ENCODE measurements at places on chromosomes 3 and 15.
A peak's percentile ranks its signal among the peaks of the same experiment; 100 is the strongest.

- DNase-seq, result no peak
Observed at GRCh38 chr15:63626955-63627354, 29.8 kb downstream of the FBXL22 start.

- DNase-seq, result no peak
Observed at GRCh38 chr3:9098716-9099675, 135.7 kb upstream of the RAD18 start.

GRCh38 chr3:32869513-32870047 lies 51.8 kb downstream of the TRIM71 start:
- DNase-seq, result no peak

DNA sequence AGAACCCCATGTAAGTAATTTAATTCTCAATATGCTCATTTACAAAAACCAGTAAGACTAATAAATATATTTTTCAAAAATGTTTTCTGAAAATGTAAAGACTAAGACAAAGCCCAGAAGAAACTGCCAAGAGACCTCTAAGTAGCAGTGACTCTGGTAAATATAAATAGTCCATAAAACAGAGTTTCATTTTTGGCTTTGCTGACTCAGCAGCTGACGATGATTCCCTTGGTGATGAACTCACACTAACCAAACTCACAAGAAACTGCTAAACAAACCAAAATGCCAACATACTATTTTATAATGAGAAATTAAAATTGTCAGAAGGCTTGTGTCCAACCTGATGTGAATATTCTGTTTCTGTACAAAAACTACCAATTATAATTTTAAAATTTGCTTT lies 31.5 kb upstream of the IMPG2 start:
- DNase-seq, result no peak

- no peak for DNase-seq
Observed at GRCh38 chr3:175326041-175326440, 466.9 kb downstream of the NAALADL2 start.

- DNase-seq, result no peak
Observed at GRCh38 chr3:16013568-16013967, 160.9 kb upstream of the GALNT15 start.

DNA sequence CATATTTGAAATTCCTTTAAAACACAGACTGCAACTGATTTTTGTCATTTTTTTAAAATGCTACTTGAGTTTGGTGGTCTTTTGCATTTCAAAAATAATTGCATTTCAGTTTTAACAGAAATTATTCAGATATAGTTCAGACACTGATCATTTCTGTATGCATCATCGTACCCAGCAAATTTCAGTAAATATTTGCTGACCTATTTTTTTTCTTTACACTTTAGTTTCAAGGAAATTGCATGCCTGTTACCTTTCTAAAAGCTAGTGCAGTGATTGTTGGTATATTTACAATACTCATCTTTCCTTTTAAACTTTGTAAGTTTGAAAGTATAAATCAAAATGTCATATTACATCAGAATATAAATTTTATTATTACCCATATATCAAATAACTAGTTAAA lies 32.4 kb downstream of the ALCAM start:
- no peak for DNase-seq

DNA sequence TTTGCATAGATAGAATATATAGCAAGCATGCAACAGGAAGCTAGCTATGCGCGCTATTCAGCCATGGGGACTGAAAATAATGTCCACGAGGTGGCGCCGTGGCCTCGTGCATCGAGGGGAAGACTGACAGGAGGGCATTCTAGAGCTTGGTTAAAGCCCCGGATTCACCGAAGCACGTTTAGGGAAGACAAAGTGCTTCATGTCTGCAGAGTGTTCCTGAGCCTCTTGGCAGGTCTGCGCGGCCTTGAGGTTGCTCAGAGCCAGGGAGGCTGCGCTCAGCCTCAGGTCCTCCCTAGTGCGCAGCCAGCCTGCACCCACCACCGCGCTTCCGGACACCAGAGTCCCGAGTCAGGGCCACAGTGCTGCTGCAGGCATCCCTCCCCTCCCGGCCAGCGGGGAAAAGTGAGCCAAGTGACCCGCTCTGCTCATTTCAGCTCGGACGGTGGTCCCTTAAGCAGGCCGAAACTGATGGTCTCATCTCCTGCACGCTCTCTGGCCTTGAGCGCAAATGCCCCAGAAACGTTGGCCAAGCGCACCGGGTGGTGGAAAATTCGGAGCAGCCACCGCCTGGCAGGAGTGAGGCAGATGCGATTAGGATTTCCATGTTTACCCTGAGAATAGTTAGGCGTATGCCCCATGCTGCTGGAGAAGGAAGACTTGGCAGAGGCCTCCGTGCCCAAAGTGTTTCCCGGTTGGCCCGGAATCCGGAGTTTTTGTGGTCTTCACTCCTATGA lies 24.8 kb downstream of the GABRA5 start:
- DNase-seq, result peak; percentile 31

GRCh38 chr15:52082197-52083036 lies 30.2 kb downstream of the BCL2L10 start:
- no peak for DNase-seq

- no peak for DNase-seq
Observed at GRCh38 chr3:189927975-189928895, 192.5 kb downstream of the P3H2 start.

DNA sequence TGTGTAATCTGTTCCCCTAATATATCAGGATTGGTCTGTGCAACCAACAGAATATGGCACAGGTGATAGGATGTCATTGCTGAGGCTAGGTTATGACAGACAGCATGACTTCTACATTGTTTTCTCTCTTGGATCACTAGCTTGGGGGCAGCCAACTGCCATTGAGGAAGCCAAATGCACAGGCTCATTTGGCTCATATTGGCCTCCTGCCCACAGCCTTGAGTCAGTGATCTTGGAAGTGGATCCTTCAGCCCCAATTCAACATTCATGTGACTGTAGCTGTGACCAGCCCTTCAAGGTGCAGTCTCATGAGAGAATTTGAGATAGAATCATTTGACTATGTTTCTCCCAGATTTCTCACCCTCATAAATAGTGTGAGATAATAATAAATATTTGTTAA lies 675.6 kb downstream of the GRM7 start:
- DNase-seq, result no peak

- no peak for DNase-seq
Observed at GRCh38 chr15:85157344-85157743, 175.7 kb downstream of the PDE8A start.

DNA sequence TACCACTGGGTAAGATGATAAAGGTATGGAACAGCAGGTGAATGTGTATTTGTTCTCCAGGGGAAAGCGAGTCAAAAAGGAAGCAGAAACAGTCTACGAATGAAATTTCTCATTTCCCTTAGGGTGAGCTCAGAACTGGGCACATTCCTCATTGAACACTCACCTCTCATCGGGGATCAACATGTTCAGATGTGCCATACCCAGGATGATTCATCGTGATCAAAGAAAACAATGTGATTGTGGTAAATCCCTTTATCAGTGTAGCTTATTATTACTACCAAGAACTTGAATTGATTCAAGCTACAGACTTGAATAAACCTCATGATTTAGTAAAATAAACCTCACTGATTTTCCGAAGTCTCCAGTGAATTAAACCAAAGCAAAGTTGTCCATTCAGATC lies 72.1 kb downstream of the GJD2 start:
- no peak for DNase-seq

DNA sequence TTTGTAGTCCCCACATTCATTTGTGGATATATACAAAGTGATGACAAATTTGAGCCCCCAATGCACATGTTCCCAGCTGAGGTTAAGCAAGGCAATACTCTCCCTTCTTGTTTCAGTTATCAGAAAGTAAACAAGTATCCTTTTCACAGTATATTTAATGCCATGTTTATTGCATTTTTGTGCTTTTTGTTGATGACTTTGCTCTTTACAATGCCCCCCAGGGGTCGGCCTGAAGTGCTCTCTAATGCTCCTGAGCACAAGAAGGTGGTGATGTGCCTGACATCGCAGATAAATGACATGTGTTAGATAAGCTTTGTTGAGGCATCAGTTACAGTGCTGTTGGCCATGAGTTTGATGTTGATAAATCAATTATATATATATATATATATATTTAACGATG lies 57.7 kb upstream of the THSD4 start:
- no peak for DNase-seq

GRCh38 chr15:65862682-65863081 lies 6.6 kb upstream of the RAB11A start:
- no peak for DNase-seq

DNA sequence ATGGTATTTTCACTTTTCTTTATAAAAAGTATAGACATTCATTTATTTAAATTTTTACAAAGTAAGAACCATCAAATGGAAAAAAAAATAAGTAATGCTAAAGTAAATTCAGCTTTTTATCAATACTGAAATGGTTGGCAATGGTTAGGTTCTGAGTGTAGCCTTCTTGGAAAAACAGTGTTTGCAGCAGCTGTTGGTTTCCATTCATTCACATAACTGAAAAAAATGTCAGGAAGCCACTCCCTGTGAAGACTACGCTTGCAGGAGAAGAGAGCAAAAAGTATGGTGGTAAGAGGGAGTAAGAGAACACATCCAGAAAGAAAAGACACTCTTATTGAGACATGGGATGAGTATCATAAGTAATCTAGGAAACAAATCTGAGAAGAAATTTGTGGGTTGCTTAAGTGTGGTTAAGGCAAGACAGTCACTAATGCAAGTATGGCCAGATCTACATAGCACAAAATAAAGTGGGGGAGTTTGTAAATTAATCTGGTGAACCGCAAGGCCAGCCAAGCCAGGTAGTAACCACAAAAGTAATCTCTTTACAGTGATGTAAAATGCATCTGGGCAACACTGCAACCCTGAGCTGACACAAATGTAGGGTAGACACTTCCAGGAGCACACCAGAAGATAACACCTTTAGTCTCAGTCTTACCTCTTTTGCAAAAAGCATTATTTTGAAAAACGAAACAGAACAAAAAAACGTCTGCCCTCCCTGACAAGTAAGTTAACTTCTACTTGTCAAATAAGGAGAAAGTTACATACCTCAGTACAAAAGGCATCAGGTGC lies 133.7 kb downstream of the IGSF11 start:
- no peak for DNase-seq

- no peak for DNase-seq
Observed at GRCh38 chr3:23650371-23651140, 155.2 kb upstream of the UBE2E1 start.

DNA sequence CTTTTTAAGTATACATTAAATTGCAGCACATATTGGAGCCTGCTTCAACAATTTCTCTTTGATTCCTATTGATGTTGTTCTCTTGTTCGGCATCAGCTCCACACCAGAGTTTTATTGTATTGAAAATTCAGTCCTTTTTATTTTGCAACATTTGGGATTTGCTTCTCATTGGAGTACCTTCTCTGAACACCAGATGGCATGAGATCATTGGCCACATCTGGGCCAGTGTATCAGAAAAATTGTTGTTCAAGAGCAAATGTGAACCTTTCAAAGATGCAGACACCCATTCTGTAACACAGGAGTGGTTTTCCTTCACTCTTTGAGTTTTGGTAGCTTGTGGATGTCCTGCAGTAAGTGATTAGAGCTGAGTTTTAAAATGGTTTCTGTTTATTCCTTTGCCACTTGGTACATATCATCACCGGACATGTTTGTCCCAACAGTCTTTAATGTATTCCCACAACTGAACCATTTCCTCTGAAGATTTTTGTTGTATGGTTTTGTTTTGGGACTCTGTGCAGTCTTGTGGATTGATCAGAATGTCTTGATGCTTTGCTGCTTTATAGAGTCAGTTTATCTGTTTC lies 96.1 kb downstream of the MCTP2 start:
- no peak for DNase-seq

DNA sequence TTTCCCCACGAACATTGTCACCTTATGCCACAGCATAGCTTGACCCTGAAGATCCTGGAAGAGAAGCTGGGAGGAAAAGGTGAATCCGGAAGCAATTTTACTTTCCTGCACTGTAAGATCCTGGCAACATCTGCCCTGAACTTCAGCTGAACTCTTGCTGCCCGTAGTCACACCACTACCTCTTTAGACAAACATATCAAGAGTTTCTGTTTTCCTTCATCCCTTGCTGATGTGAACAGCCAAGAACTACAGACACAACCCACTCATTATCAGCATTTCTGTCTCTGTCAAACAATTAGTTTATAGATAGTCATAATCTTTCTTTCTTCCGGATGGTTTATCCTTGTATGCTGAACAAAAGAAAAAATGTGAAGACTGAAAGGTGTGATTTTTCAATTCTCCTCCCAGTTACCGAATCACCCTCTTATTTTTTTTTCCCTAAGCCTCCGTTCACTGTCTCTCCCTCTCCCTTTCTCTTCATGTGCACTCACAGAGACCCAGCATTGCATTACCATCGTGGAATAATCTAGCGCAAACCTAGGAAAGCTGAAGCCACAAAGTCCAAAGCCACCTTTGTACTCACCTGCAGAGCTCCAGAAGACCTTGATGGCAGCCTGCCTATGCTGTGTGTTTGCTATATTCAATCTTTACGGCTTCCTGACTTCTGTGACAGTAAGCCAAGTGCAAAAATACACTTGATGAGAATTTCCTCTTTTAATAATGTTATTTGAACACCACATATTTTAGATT lies 229.2 kb downstream of the CDIN1 start:
- no peak for DNase-seq

- DNase-seq, result no peak
Observed at GRCh38 chr15:68589783-68590710, 11.3 kb downstream of the CORO2B start.

- no peak for DNase-seq
Observed at GRCh38 chr3:54259636-54260035, 137.3 kb downstream of the CACNA2D3 start.

DNA sequence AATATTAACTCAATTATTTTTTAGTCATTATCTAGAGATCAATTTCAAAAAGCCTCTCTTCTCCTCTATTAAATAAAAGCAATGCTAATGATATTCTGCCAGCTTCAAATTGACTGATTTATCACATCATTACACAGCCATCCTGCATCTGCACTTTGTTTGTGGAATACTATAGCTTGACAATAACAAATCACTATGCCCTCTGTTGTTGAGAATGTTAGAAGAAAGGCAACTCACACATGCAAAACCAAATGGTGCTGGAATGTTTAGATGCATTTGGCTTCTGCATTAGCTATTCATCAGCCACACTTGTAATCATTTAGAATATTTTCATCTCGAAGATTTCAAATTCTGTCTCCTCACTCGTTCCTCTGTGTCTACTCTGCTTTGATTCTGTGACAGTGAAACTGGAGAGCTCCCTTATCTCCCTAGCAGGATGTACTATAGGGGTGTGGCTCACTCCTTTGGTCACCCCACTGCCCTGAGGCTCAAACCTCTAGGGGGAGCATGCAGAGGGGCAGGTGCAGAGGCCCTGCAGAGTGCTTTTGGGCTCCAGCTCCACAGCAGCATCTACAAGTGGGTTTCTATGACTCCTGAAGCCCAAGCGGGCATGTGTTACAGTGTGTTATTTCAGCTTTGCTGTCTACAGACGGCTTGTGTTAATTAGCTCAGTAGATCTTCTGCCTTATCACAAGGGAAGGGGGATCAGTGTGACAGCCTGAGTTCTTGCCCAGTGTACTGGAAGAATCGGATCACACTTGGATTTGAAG lies 454.1 kb upstream of the BCHE start:
- no peak for DNase-seq

- no peak for DNase-seq
Observed at GRCh38 chr3:82085356-82085755, 323.9 kb upstream of the GBE1 start.
